ENCODE measurements at places on chromosomes 7 and 10. TPM values are rescaled to one million over a fixed set of nuclear protein-coding genes. Genes with fewer than 3 reads are reported as not detected.

DNA sequence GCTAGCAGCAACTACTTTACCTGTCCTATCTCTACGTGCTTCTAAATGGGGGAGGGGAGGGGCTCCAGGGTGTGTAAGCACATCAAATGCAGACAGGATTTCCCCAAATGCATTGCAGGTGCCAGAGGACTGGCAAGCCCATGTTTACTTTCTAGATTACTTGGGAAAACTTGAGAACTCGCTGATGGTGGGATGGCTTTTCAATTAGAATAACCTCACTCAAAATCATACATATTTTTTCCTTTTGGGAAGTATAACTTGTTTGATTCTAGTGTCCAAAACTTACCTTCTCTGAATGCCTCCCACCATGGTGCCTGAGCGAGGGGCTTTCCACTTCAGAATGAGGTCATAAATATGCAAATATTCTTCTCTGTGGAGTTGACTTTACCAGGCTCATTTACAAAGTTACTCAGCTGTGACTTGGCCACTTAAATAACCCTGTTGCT lies 191.3 kb upstream of the RHOBTB1 start:
- no peak overlapping the region for H3K27ac ChIP-seq
- H3K4me1 ChIP-seq, result no peaks in the 10 kb centered on the region
- H3K36me3 ChIP-seq, result no peaks in the 10 kb centered on the region
- H3K4me3 ChIP-seq, result no peak overlapping the region
- no peaks in the 10 kb centered on the region for H3K27me3 ChIP-seq
- no peak for DNase-seq

DNA sequence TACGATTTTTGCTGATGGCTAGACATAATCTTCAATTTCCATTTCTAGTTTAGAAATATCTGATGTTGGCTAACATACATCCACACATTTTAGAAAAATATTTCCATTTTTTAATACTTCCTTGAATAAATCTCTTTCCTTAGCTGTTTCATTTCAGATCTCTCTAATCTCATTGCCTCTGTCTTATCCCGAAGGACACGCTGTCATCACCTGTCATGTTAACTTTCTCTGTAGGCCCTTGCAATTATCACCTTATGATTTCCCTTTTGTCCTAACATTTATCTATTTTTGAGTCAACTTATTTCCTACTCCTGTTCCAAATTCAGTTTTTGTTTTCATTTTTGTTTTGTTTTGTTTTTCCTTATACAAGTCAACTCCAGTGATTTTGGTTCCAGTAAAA lies 173.1 kb upstream of the POM121L12 start:
- H3K27ac ChIP-seq, result no peak overlapping the region
- H3K36me3 ChIP-seq, result no peaks in the 10 kb centered on the region
- no peak for DNase-seq

DNA sequence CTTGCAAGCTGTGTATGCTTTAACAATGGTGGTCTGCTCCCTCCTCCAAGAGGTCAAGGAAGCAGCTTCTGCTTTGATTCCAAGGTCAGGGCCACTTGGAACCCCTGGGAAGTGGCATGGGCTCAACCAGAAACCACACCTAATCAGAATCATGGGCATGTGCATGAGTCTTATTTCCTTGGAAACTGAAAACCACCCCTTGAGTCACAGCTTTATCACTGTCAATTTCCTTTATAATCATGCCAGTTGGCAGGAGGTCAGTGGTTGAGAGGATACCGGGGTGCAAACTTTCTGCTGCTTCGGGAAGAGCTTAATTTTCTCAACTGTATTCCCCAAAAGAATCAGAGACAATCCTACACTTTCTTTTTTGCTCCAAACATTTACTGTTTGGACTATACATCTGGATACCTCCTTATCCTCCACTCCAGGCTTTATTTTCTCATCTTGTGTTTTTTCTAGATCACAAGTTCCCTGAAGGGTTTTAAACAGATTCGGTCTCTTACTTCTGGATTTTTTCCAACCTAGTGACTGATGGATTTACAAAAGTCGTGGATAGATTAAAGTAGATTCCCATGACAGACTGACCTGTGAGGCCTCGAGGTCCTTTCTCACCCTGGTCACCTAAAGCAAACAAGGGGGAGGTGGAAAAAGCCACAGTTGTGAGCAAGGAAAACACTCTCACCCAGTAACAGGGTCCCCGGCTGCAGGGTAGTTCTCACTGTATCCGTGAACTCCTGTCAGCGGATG lies 36.0 kb downstream of the COL17A1 start:
- H3K27ac ChIP-seq, result no peak overlapping the region
- H3K36me3 ChIP-seq, result no peaks in the 10 kb centered on the region
- DNase-seq, result no peak
- H3K27me3 ChIP-seq, result no peaks in the 10 kb centered on the region

GRCh38 chr7:4962872-4963775 lies 4.1 kb upstream of the MMD2 start:
- no peak for DNase-seq
- H3K27me3 ChIP-seq, result peaks cover 6% of the 10 kb centered on the region
- no peaks in the 10 kb centered on the region for H3K36me3 ChIP-seq
- H3K4me1 ChIP-seq, result no peaks in the 10 kb centered on the region

DNA sequence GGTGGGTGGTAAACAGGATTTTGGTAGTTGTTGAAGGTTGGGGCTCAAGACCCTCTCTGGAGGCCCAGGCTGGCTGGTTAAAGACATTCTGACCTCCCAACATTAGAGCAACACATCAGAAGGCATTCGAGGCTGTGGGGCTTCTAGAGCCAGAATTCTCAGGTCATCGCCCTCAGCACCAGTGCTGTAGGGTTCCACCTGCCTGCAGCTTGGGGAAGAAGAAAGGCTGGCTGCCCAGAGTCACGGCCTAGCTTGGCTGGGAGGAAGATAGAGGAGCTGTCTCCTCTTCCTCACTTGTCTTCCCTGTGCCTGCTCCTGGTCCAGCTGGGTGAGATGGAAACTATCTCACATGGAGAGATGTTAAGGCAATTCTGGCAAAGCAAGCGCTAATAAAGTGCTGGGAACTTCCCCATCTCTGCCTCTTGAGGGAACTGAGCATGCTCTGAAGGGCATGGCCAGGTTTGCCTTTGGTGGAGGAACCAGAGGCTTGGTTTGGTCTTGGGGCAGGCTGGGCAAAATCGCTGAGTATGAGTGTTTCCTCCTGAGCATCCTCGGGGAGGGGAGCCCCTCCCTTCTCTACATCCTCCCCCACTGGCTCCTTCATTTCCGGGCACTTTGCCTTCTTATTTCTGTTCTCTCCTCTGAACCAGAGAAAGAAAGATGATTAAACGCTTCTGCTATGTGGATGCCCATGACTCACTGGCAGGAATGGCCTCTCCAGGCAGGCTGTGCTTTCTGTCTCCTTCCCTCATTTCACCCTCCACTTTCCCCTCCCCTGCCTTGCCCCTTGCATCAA lies 509.0 kb upstream of the PODXL start:
- H3K27ac ChIP-seq, result no peak overlapping the region
- no peaks in the 10 kb centered on the region for H3K36me3 ChIP-seq
- no peaks in the 10 kb centered on the region for H3K4me1 ChIP-seq
- H3K4me3 ChIP-seq, result no peak overlapping the region

DNA sequence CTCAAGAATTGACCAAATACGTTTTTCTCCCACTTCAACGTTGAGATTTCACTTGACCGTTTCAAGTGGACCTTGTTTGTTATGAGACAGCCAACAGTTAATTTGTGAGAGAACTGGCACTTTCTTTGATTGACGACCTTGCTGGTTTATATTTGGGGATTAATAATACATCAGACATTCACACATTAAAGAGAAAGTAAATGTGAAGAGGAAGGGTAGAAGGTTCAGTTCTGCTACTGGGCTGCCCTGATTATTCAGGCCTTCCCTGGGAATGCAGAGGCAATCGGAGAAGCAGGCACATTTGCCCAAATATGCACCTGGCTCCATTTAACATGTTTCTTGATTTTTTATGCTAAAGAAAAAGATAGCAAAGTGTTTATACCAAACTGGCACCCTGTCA lies 114.1 kb downstream of the POU6F2 start:
- no peaks in the 10 kb centered on the region for H3K4me1 ChIP-seq
- no peak overlapping the region for H3K27ac ChIP-seq
- no peaks in the 10 kb centered on the region for H3K36me3 ChIP-seq
- H3K27me3 ChIP-seq, result no peaks in the 10 kb centered on the region
- no peak overlapping the region for H3K4me3 ChIP-seq

DNA sequence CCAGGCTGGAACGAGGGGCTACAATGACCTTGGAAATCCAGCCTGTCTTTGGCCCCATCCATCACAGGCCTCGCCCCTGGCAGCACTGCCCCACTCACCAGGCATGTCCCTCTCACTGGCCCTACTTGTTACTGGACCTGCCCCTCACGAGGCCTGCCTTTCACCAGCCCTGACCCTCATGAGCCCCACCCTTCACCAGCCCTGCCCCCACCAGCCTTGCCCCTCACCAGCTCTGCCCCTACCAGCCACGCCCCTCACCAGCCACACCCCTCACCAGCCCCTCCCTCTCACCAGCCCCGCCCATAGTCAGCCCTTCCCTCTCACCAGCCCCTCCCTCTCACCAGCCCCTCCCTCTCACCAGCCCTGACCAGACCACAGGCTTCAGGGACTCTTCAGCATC lies 57.8 kb downstream of the COL26A1 start:
- no peak for DNase-seq
- no peaks in the 10 kb centered on the region for H3K27me3 ChIP-seq
- no peaks in the 10 kb centered on the region for H3K36me3 ChIP-seq
- H3K4me3 ChIP-seq, result no peak overlapping the region
- no peak overlapping the region for H3K27ac ChIP-seq
- no peaks in the 10 kb centered on the region for H3K4me1 ChIP-seq

GRCh38 chr7:78777829-78778228 lies 675.6 kb downstream of the MAGI2 start:
- H3K27ac ChIP-seq, result no peak overlapping the region
- no peak for DNase-seq
- no peaks in the 10 kb centered on the region for H3K4me1 ChIP-seq
- no peaks in the 10 kb centered on the region for H3K36me3 ChIP-seq

The AHR gene
- total RNA-seq, result 35.2 TPM

The GPAM gene
- total RNA-seq, result 8.8 TPM

The CALHM3 gene
- not detected for total RNA-seq

The GPR85 gene
- total RNA-seq, result not detected

All from CD4-positive, alpha-beta memory T cell (primary cell).